ENCODE measurements at places on chromosomes 5 and 9.

- DNase-seq: no peak
These were observed 1.6 kb downstream of the CFAP95 start for GRCh38 chr9:69822116-69822750.

DNA sequence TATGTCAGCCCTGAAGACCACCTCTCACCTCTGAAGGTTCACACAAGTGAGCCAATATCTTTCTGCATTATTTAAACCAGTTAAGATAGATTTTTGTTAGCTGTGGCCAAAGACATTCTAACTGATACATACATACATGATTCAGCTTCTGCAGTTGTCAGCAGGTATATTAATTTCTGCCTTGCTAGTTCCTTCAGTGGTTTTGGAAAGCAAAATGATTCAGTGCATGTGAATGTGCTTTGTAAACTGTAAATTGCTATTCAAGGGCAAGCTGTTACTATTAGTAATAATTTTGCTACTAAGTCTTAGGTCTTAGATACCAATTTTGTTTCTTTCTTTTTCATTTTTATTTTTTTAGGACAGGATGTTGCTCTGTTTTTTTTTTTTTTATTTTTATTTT, 89.2 kb upstream of the ERBIN start:
- DNase-seq: no peak

DNA sequence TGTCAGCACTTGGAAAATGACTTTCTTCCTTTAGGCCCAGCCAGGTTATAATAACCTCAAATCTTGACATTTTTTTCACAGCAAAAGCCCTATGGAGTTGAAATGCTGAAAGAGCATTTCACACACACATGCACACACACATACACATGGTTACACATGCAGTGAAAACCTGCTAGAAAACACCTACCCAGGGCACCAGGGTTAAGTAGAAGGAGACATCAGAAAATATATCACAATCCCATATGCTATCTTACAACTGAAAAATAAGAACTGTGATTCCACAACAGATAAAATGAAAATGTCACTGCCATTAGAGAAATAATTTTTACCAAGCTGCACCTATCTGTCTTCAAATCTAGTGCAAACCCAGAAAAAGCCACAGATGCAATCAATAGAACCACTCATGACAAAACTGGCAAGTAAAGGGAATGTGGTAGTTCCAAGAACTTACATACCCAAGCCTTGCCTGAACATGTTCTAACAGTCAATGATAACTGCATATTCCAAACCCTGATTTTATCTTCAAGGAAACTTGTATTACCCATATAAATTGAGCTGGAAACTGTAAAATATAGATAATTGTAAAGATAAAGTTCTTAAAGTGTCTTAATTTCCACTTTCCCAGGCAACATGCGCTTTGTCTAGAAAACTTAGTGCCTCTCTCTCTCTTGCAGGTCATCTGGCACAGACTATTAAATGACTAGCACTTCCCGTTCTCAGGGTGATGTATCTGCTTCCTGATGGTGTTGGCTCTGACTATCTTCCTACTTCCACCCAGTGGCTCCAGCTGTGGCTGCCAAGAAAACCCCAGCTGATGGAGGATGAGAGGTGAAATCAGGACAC, 250.2 kb upstream of the PTGER4 start:
- no peak for DNase-seq

GRCh38 chr9:86500667-86501435, 146.6 kb upstream of the TUT7 start:
- no peak for DNase-seq

- DNase-seq: peak; percentile 40
These were observed 1.1 kb downstream of the POMT1 start for GRCh38 chr9:131503626-131504465.

- no peak for DNase-seq
These were observed 110.8 kb downstream of the ADRB2 start for GRCh38 chr5:148937239-148937638.

- DNase-seq: no peak
These were observed 9.3 kb downstream of the PDLIM4 start for GRCh38 chr5:132266836-132267160.
